ENCODE measurements at places on chromosomes 1 and 21.
A peak's percentile ranks its signal among the peaks of the same experiment; 100 is the strongest.

- no peak for DNase-seq
Observed at GRCh38 chr1:20660363-20660762, 806 bp downstream of the DDOST start.

DNA sequence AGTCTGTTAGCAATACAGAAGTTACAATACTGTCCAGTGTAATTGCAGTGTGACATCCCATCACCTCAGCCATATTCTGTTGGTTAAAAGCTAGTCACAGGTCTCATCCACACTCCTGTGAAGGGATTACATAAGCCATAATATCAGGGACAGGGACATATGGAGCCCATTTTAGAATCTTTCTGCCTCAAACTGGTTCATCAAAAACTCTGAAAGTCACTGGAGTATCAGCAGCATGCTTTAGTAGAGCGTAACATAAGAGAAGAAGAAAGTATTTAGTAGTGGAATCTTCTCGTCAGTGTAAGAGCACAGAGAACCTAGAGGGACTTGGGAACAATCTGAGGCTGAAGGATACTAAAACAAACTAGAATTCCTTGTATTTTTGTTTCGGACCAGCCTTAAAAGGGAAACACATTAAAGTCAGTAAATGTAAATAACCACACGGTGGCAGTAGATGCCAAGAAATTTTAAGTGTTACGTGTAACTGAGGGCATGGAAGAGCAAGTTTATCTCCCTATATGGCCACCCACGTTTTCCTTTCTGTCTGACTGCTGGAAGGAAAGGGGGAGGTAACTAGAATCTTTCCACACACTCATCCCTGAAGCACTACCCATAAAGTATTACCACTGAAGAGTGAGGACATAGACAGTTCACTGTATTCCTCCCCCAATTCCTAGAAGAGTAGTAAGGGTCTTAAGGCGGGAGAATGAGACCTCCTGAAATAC is 41.6 kb upstream of the AGL start:
- peak; percentile 28 for DNase-seq

DNA sequence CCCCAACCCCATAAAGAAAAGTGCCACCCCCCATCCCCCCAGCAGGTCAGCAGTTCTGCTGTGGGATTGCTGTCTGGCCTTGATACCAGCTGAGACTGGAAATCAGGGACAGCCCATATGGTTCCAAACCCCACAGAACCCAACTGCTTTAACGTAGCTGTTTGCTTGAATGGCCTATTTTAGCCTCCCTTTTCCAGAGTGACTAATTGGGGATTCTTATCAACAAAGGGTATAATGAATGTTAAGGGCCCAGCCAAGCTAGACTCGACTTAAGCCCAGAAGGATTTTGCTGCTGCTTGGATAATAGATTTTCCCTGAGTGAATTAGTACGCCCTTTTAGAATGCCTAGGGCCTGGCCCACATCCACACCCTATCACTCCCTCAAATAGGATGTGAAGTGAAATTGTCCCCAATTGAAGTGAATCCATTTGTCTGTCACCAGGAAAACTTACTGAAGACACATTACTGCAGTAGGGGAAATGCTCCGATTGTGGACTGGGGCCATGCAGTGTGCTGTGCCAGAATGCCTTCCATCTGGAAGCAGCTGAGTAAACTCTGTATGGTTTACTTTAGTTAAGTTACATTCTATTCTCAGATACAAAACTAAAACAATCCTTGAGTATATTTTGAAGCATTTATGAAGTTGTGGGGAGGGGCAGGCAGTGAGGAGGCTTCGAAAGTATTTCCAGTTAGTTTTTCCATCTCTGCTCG is 156.9 kb downstream of the DHRS3 start:
- DNase-seq, result no peak

- no peak for DNase-seq
Observed at GRCh38 chr1:162561616-162562469, at the start of gene UAP1. Gene UAP1, plus strand, starts transcription at chr1:162561722. Its CDS starts 4,347 bp downstream, at chr1:162566069.

- no peak for DNase-seq
Observed at GRCh38 chr1:27705545-27705944, 20.2 kb upstream of the FAM76A start.

- DNase-seq, result no peak
Observed at GRCh38 chr1:181318858-181319235, 164.5 kb upstream of the CACNA1E start.

- no peak for DNase-seq
Observed at GRCh38 chr1:3306583-3307291, 147.7 kb upstream of the ARHGEF16 start.

GRCh38 chr1:156284757-156285156 is 632 bp downstream of the TMEM79 start:
- no peak for DNase-seq

DNA sequence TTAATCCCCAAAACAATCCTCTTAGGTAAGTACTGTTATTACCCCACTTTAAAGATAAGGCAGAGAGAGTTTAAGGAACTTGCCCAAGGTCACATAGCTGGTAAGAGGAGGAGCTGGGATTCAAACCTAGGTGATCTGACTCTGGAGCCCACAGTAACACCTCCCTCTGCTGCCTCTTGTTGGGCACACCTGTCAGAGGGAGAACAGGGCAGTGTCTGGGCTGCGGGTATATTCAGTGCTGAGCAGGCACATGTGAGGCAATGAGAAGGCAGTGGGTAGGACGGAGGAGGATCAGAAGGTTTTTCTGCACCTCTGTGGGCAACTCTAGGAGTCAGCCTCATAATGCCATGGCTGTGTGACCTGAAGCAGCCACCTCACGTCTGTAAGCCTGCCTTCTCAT is 1.8 kb downstream of the HPCA start:
- no peak for DNase-seq

GRCh38 chr1:117694543-117694942 is 88.7 kb downstream of the TENT5C start:
- DNase-seq, result no peak

GRCh38 chr1:15308135-15308534 is 61.1 kb downstream of the FHAD1 start:
- no peak for DNase-seq

GRCh38 chr1:207223162-207223561 is 98.3 kb upstream of the CD55 start:
- DNase-seq, result no peak

DNA sequence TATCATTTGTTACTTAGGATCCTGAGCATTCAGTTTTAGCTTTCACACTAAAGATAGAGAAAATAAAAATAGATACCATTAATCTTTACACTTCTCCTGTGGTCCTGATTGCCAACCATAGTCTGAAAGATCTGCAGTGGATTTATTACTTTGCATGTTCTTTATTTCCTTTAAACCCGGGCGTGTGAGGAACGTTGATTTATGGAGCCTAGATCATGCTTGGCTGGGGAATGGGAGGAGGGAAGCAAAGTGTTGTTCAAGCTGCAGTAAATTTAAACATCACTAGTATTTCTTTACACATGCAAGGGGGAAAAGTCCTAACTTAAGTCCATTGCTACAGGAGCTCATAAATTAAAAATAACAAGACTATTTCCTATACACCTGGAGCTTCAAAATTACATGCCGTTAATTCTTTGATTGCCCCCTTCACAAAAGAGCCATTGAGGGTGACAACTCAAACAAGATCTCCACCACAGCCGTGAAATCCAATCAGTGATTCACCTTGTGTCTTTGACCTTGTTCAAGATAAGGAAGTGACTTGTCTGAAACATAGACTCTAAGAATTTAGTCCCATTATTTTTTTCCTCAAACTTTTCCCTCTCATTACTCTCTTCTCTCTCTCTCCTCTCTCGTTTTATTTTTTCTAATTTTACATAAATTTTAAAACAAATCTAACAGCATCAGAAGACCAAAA is 282.7 kb downstream of the KIF26B start:
- no peak for DNase-seq

GRCh38 chr1:238370599-238370998 is 479.9 kb upstream of the ZP4 start:
- no peak for DNase-seq

DNA sequence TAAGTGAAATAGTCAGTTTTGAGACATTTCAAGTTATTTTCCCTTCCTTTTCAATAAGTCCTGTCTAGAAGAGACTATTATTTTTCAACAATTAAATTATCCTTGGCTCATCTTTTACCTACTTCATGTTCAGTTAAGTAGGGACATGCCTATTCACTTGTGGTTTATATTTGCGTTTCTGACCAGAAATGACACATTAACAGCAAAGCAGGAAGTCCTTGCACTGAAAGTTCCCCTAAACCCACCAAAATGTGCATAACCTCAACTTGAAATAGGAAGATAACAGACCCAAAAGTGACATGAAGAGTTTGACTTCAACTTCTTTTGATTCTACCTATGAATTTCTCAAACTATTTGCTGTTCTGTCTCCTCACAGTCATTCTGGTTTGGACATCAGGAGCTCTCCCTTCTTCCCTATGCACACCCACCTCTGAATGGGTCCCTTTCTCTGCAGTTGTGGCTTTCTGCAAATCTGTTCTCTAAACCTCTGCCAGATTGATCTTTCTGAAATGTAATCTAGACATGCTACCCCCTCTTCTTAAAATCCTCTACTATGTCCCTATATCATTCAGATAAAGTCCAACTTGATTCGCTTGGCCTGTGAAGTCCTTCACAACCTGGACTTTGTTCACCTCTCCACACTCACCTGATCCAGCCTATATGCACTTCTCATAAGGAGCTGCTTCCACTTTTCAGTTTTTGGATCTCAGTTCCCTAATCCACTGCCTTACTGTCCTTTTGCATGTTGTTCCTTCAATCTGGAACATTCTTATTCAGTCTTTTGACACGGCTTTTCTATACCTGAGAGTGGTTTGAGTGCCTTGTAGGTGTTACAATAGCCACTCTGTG is 661.5 kb upstream of the ADGRL4 start:
- no peak for DNase-seq

- DNase-seq, result no peak
Observed at GRCh38 chr1:179141592-179142251, 59.9 kb downstream of the TOR3A start.

GRCh38 chr1:248421384-248421783 is 18.5 kb downstream of the OR2T1 start:
- DNase-seq, result no peak

DNA sequence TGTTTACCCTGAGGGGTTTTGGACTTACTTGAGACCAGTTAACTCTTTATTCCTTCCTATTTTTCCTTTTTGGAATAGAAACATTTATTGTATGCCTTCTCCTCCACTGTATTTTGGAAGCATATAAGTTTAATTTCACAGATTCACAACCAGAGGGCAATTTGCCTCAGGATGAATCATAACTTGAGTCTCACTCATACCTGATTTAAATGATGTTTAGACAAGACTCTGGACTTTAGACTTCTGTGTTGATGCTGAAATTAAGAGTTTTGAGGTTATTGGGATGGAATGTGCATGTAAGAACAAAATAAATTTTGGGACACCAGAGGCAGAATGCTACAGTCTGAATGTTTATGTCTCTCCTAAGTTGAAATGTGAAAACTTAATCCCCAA is 7.1 kb upstream of the ADAM30 start:
- no peak for DNase-seq

- no peak for DNase-seq
Observed at GRCh38 chr1:217244971-217245370, 385.9 kb downstream of the GPATCH2 start.

- no peak for DNase-seq
Observed at GRCh38 chr1:117321680-117322609, 45.3 kb upstream of the MAN1A2 start.

GRCh38 chr1:59354709-59355337 is 57.9 kb downstream of the FGGY start:
- no peak for DNase-seq

DNA sequence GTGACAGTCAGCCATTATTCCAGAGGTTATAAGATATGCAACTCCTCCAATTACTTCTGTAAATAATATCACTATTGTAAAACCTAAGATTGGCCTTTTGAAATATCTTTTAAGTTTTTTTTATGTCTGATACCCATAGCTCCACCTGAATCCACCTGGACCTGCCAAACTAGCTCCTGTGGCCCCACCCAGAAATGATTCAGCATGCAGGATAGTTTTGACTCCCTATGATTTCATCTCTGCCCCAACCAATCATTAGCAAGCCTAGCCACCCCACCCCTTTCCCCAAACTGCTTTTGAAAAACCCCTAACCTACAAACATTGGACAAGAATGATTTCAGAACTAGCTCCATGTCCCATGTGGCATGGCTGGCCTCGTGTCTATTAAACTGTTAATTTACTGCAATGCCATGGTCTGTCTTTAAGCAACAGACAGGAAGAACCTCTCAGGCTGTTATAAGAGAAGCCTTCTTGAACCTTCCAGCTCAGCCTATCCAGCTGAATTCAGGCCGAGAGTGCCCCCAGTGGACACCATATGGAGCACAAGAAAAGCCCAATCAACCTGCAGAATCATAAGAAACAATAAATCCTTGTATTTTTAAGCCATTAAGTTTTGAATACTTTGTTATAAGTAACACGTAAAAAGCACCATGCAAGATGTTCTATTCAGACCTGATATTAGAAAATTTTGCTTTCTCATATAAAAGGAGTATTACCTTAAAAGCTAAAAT is 263.0 kb upstream of the ZRANB2 start:
- no peak for DNase-seq

DNA sequence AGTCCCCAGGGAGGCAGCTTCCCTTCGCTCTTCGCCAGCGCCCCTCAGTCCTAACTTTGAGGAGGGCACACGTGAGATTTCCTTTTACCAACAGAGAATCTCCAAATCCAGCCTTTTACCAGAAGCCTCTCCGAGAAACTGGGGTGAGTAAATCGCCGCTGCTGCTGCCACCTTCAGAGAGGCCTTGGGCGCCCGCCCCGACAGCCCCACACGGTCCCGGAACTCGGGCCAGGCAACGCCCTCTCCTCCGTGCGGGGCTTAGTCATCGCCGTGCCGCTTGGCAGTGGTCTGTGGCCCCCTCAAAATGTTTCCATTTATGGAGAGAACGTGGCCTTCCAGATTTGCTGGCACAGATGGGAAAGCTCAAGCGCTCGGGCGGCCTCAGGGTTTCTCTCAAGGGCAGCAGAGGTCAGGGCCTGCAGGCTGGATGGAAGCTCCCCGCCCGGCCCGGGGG is 41.4 kb upstream of the COL6A2 start:
- no peak for DNase-seq

DNA sequence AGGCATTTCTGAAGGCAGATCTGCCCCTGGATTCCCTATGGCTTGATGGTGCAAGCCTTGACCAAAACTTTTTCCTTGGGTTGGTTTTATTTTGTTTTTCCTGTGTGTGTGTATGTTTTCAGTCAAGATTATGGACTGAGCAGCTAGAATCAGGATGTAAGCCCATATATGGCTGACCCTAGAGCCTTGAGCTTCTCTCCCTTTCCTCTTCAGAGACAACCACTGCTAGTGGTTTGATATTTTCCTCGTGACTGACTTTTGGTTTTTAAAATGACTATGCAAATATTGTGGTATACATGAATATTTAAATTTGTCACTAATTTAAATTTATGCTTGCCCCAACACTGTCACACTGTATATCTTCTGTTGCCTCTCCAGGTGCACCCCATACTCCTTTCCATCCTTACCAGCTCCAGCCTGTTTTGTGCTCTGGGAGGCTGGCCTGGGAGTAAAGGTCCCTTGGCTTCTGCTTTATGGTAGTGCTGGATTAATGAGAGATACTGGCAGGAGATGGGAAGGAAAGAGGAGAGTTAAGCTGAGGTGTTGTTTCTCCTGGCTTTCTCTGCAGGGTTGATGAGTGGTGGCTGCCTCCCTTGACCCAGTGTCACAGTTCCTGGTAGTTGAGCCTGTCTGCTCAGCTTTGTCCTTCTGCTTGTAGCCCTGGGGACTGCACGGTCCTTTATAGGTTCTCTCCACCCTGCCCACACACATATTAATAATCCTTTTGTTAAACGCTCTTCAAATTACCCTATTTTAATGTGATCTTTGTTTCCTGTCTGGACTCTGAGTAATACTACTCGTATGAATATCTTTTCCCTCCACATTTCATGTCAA is 44.4 kb downstream of the RWDD3 start:
- DNase-seq, result no peak

Measured in NCI-H1417 treated with DMSO at 0.1 percent for 48 hours (cell line).